MM.1S (cell line): ENCODE measurements at places on chromosomes 13 and 19.

DNA sequence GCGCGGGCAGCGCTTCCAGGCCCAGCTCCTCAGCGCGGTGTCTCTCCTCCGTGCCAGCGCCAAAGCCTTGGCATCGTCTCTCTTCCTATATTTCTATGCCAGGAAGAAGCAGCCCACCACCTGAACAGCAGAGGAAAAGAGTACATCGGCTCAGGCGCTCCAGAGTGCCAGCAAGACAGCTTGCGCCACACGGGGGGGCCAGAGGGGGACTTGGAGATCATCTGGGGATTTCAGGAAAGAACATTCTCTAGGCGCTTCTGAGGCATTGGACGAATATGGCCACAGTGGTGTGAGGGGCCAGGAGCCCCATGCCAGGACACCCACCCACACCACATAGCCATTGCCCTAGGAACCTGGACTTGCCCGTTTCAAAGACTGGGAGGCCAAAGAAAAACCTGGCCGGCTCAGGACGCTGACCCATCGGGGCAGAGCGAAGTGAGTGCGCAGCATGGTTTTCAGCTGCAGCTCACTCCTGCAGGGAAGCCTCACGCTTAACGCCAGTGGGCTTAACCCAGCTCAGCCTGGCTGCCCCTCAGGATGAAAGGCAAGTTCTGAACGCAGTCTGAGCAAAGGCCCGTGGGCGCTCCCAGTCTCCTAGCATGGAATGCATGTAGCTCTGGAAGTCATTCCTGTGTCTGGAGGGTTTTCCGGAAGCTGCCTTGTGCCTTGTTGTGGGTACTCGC lies 62.1 kb downstream of the GGACT start:
- no peaks in the 10 kb centered on the region for H3K36me3 ChIP-seq
- no peak overlapping the region for H3K27ac ChIP-seq
- no peak for DNase-seq
- H3K4me3 ChIP-seq: no peak overlapping the region
- H3K4me1 ChIP-seq: no peaks in the 10 kb centered on the region

GRCh38 chr13:105991622-105992277 lies 543.7 kb downstream of the EFNB2 start:
- H3K27ac ChIP-seq: no peak overlapping the region
- H3K36me3 ChIP-seq: no peaks in the 10 kb centered on the region
- no peak overlapping the region for H3K4me3 ChIP-seq
- H3K4me1 ChIP-seq: no peaks in the 10 kb centered on the region

- no peaks in the 10 kb centered on the region for H3K36me3 ChIP-seq
- no peak overlapping the region for H3K27ac ChIP-seq
- no peaks in the 10 kb centered on the region; the same call in 1 of the 2 replicates for H3K27me3 ChIP-seq
- no peaks in the 10 kb centered on the region for H3K4me1 ChIP-seq
- no peak overlapping the region for H3K4me3 ChIP-seq
These were observed 7.5 kb upstream of the ZNF525 start for GRCh38 chr19:53357821-53358581.

- H3K36me3 ChIP-seq: no peaks in the 10 kb centered on the region
- H3K27ac ChIP-seq: no peak overlapping the region
- no peaks in the 10 kb centered on the region for H3K4me1 ChIP-seq
- DNase-seq: no peak
These were observed 43.2 kb upstream of the GRTP1 start for GRCh38 chr13:113407103-113407530.

- H3K36me3 ChIP-seq: no peaks in the 10 kb centered on the region
- no peak overlapping the region for H3K4me3 ChIP-seq
- no peaks in the 10 kb centered on the region for H3K4me1 ChIP-seq
- DNase-seq: no peak
- no peaks in the 10 kb centered on the region for H3K27me3 ChIP-seq
These were observed 211.9 kb downstream of the NDFIP2 start for GRCh38 chr13:79692846-79693245.

DNA sequence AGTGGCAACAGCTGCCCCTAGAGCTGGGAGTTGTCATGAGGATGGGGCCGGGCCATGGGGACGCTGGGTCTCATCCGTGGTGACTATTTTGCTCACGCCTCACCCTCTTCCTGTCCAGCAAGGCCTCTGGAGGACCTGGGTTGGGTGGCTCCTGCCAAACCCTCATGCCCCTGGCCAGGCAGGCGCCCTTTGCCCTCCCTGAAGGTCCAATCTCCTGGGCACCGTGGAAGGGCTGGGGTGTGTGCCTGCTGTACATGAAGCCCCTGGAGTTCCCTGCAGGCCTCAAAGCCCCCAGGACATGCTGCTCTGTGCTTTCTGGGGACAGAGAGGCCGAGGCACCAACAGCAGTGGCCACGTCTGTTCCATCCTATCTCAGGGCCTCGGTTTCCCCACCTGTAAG lies 13.8 kb downstream of the LRP3 start:
- H3K27ac ChIP-seq: no peak overlapping the region
- H3K4me3 ChIP-seq: no peak overlapping the region
- no peak for DNase-seq
- peaks cover 35% of the 10 kb centered on the region for H3K27me3 ChIP-seq
- H3K36me3 ChIP-seq: no peaks in the 10 kb centered on the region
- no peaks in the 10 kb centered on the region for H3K4me1 ChIP-seq

GRCh38 chr13:30193279-30194234 lies 113.8 kb downstream of the KATNAL1 start:
- H3K4me3 ChIP-seq: no peak overlapping the region
- peak overlapping the region; percentile 23; the same call in 1 of the 2 replicates for H3K27ac ChIP-seq
- no peaks in the 10 kb centered on the region for H3K27me3 ChIP-seq
- 0 out of 2 replicates have a peak, but pooled peaks cover 6% of the 10 kb centered on the region for H3K4me1 ChIP-seq
- DNase-seq: no peak
- no peaks in the 10 kb centered on the region for H3K36me3 ChIP-seq

GRCh38 chr13:50195045-50195444 lies 179.8 kb downstream of the KCNRG start:
- no peak overlapping the region for H3K4me3 ChIP-seq
- no peak for DNase-seq
- no peaks in the 10 kb centered on the region for H3K27me3 ChIP-seq
- no peaks in the 10 kb centered on the region for H3K36me3 ChIP-seq
- no peak overlapping the region for H3K27ac ChIP-seq

GRCh38 chr13:111626371-111627305 lies 306.2 kb downstream of the TEX29 start:
- DNase-seq: no peak
- no peak overlapping the region for H3K4me3 ChIP-seq
- H3K36me3 ChIP-seq: no peaks in the 10 kb centered on the region
- H3K27me3 ChIP-seq: no peaks in the 10 kb centered on the region

DNA sequence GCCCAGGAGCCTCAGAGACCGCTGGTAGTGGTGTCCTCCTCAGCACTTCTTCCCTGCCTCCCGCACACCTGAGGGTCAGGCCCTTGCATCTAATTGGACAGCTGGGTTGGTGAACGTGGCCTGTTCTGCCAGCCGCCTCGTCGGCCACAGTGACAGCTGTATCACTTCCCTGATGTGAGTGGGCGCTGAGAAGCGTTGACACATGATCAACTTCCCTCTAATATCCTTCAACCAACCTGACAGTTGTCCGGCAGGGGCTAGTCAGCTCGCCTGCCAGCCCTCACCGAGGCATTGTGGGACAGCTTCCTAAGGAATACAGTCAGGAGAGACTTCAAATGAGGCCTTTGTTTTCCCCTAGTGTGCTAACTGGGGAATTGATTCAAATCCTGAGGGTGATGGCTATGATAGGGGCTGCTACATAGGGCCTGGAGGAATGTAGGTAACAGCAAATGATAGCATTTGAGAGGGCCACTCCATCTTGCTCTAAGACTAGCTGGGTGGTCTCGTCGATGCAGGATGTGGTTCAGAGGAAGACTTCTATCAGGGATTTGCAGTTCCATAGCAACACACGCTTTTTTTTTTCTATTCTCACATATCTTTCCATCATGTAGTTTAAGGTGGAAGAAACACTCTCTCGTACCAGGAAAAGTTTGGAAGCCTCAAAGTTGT lies 230.8 kb downstream of the TSHZ3 start:
- peaks cover 4% of the 10 kb centered on the region; the same call in 1 of the 2 replicates for H3K27me3 ChIP-seq
- H3K36me3 ChIP-seq: no peaks in the 10 kb centered on the region
- H3K4me3 ChIP-seq: no peak overlapping the region
- DNase-seq: no peak

GRCh38 chr19:48718711-48719231 lies 754 bp downstream of the MAMSTR start:
- DNase-seq: no peak
- no peaks in the 10 kb centered on the region for H3K36me3 ChIP-seq
- H3K27ac ChIP-seq: no peak overlapping the region
- peaks cover 47% of the 10 kb centered on the region for H3K27me3 ChIP-seq
- H3K4me3 ChIP-seq: no peak overlapping the region

GRCh38 chr13:42574011-42574410 lies at the start of gene TNFSF11:
Gene TNFSF11, plus strand, starts transcription at chr13:42574152. Its CDS starts 152 bp downstream, at chr13:42574304.
- DNase-seq: no peak
- H3K36me3 ChIP-seq: no peaks in the 10 kb centered on the region
- H3K27ac ChIP-seq: no peak within 1 kb of the TSS
- no peaks in the 10 kb centered on the region for H3K4me1 ChIP-seq
